ENCODE measurements at places on chromosomes 2 and 18.

DNA sequence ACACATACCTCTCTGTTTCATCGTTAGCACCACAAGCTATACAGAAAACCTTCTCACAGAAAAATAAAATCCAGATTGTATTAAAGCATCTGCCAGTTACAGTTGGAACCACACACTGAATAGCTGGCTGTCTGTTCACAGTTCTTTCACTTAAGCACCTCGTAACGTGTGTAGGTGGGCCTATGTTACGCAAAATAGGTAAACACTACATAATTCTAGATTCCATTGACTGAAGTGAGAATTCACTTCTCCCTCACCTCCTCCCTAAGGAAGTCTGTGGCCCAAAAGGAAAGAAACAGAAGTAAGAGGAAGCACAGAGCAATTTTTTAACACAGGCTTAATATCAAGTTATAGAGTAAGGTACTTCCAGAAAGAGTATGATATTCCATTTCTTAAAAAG, 24.9 kb downstream of the PELI1 start:
- DNase-seq = no peak

DNA sequence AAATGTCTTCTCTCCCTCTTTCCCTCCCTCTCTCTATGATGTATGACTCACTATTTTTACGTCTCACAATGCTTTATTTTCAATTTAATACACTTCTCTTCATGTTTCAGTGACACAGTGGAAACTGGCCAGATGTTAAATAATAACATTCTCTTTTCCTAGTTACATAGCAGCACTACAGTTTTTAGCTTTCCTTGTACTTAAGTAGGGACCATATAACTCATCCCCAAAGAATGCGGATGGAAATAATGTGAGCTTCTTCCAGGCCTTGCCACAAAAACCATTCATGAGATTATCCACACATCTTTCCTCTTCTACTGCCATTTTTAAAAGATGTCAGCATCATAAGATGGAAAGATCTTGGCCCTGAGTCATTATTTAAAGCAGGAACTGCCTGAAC, 789.4 kb downstream of the LRP1B start:
- no peak for DNase-seq

GRCh38 chr2:167640096-167640495, 607.3 kb downstream of the STK39 start:
- DNase-seq = no peak

- DNase-seq = no peak
These were observed 14.5 kb upstream of the DARS1 start for GRCh38 chr2:135999899-136000298.

DNA sequence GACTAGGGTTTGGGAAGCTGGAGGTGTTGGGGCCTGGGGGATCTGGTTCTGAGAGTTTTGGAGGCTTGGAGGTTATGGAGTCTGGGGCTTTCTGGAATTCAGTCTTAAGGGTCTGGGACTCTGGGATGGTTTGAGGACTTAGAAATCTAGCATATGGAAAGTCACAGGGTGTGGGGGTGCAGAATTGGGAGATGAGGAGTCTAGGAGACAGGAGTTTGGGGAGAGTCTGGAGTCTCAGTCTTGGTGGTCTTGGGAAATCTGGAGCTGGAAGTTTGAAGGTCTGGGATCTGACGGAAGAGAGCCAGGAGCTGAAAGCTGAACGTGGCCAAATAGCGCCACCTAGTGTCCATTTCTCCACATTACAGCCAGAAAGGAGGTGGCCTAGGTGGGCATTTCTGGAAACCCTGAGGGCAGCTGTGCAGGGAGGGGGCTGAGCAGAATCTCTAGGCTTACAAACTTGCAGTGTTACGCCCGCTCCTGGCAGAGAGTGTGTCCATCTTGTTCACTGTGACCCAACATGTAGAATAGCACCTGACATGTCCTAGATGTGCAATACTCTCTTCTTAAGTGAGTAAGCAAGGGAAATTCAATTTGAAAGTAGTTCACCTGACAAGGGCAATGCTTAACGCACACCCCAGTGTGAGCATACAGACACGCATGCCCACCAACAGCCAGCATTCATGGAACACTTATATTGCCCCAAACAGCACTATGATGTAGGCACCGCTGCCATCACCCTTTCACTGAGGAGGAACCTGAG, 204.8 kb downstream of the TFCP2L1 start:
- DNase-seq = peak; percentile 34

- DNase-seq = no peak
These were observed 28.1 kb downstream of the PIK3C3 start for GRCh38 chr18:41982942-41983660.

DNA sequence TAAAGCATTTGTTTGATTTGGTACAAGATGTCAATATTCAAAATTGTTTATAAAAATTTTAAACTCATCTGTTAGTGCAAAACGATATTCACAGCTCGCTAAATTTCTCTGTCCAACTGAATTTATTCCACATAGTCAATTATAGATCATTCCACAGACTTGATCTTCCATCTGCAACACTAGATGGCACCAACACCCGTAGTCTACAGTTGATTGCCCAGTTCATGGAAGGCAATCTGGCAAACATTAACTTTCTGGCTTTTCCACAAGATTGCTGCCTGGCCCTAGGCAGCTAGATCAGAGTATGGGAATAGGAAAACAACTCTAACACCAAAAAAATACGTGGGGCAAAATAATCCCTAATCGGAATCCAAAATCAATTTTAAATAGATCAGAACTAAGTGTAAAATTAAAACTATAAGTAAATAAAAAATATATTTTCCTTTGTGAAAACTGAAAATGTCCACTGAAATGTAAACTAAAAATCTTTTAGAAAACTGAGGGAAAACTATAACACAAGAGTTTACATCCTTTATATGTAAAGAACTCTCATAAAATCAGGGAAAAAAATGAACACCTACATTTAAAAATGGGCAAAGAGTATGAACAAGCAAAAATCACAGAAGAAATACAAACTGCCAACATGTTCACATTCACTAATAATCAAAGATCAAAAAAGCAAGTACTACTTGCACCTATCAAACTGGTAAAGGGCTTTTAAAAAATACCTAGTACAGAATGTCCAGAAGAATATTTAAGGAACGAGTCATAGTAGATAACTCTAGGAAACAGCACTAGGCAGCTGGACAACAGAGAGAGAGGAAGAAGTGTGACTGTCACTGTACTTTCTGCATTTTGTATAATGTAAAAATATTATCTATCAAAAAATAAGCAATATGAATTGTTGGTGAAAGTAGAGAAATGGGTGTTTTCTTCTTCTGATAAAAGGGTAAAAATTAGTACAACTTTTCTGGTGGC, 35.0 kb downstream of the RTN4 start:
- peak; percentile 30 for DNase-seq

DNA sequence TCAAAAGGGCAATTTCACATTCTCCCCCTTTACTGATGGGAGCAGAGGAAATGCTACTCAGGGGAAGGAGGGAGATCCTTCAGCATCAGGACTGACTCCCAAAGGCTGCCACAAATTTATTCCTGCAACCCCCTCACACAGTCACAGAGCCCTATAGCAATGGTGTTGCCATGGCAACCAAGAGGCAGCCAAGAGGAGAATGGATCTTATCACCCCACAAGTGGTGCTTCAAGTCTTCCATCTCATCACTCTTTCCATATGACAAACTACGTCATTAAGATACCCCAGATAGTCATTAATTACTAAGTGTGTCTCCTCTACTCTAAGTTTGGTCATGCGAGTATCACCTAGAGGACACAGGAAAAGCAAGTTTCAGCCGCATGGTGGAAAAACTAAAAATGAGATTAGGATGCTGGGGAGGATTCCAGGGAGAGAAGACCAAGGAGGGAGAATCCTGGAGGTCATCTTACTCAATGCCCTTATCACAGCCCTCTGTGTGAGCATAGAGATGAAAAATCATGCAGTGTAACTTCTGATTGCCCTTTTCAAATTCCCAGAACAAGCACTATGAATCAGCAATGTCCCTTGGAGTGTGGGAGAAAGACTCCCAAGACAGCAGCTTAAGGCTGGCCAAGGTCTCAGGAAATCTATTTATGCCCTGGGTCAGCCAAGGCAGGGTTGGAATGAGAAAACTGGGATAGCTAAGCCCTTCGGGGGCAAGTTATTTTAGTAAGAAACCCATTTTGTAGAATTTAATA, 885.7 kb upstream of the KLHL29 start:
- no peak for DNase-seq

DNA sequence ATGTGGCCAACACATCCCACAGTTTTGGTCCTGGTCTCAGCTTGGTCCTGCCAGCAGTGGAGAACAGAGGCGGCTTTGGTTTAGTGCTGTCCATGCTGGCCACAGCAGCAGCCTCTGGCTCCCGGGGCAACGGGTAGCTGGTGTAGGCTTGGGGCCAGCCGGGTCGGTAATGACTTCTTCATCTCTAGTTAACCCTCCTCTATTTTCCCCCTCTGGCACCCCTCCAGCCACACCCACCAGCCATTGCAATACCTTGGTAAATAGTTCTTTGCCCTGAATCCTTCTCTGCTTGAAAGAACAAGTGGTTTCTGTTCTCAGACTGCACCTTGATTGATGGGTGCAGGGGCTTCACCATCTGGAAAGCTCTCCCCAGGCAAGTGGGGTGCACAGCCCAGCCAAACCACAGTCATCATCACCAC, 31.7 kb upstream of the ZNF396 start:
- no peak for DNase-seq

DNA sequence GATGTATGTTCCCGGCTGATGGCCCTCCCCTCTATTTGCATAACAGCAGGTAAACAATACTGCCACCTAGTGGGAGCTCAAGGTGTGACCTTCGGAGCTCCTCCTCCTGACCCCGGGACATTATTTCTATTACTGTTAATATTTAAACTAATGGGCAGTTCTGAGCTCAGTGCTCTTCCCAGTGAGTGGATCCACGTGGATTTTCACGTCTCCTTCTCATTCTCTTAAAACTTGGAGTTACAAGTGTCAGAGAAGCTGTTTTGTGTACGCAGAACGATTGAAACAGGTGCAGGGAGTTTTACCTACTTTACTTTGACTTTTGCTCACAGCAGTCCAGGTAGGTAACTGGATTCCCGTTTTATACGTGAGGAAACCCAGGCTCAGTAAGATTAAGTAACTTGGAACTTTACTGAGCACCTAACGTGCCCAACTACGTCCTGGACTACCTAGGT, 127.3 kb downstream of the PRKCE start:
- peak; percentile 92 for DNase-seq

GRCh38 chr2:84459018-84459943, at the start of gene SUCLG1:
Gene SUCLG1, minus strand, starts transcription at chr2:84459280. Its CDS starts 11 bp downstream, at chr2:84459269.
- DNase-seq = peak; percentile 85

DNA sequence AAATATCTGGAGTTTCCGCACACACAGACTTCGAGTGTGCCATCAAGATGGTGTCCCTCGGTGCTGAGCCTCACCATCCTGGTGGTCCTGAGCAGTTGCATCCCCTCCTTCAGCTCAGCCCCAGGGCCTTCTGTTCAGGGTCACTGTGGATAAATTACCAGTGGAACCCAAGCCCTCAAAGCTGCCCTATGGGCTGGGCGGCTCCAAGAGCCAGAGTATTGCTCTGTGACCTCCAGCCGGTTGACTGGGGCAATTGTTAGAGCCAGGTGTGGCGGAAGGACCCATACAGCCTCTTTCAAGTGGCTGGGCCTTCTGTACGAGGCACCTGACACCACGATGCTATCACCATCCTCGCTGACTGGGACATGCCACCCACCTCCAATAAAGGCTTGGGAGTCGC, 215.5 kb downstream of the GBX2 start:
- DNase-seq = no peak

DNA sequence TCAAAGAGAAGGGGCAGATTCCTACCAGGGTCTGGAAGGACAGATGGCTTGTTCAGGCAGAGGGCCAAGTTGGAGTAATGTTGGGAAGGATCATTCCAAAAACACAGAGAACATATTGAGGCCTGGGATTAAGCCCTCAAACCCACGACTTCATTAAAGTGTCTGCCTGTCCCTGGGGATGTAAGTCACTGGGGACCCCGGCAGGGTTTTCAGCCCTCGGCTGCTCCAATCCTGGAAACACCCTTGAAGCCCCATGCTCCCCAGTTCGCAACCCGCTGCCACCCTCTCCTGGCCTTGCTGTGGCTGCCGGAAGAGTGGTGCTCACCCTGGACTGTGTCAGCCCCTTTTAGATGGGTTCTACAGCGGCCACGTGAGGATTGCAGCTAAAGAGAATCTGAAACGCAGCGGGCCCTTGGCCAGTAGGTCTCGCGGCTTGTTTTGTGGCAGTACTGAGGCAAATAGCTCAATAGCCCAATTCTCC, 79.9 kb downstream of the EPAS1 start:
- DNase-seq = no peak

DNA sequence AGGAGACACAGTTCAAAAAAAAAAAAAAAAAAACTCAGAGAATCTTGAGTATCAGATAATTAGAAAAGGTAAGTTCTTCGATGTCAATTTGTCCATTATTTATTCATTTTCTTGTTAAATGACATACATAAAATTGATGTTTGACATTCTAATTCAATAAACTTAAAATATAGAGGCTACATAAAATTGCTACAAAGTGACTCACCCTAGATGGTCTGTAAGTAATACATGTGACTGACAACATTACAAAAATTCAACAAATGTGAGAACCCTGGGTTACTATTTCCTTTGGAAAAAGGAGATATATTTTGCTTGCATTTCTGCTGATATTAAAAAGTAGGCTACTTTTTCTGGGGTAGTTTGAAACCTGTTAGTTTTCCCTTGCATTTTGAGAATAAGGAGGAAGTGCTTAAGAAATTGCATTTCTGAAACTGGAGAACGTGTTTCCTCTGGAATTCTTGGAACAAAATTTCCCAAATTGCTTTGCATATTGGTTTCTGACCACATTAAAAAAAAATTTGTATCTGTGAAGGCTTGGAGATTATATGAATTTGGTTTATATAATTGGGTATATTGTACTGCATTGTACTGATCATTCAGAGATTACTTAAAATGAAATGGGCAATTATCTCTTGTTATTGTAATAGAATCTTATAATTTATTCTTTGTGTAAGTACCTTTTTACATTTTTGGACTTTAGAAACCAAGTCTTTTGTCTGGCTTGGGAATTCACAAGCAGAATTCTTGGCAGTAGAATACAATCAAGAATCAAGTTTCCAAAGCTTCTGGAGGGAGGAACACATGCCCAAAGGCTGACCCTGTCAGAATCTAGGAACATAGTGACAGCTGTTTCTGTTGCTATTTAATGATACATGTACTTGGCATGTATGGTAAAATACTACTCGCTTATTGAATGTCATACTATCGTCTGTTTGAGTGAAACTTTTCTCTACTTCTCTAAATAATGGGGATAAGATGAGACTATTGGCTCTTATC, 106.1 kb downstream of the DSEL start:
- no peak for DNase-seq

DNA sequence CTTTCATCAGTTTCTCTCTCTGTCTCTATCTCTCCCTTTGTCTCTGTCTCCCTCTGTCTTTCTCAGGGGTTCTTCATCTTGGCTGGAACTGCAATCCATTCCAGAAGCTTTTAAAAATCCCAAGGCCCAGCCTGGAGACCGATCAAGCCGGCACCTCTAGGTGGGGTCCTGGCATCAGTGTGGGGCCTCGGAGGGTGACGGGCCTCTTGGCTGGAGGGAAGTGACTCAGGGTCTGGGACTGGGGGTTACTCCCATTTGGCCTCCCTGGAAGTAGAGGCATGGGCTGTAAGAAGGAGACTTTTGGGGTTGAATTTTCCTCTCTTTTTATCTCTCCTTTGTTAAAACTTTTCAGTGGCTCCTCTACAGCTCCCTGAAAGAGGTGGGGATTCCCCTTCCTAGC, 52.8 kb upstream of the OTOF start:
- no peak for DNase-seq

- no peak for DNase-seq
These were observed 130.9 kb downstream of the TMEM17 start for GRCh38 chr2:62375113-62375420.

Data from trophoblast cell (in vitro differentiated cells and primary cell).